ENCODE measurements at places on chromosomes 5 and 9.

- DNase-seq, result no peak
Measured at GRCh38 chr5:83957188-83957587, 236.5 kb upstream of the HAPLN1 start.

DNA sequence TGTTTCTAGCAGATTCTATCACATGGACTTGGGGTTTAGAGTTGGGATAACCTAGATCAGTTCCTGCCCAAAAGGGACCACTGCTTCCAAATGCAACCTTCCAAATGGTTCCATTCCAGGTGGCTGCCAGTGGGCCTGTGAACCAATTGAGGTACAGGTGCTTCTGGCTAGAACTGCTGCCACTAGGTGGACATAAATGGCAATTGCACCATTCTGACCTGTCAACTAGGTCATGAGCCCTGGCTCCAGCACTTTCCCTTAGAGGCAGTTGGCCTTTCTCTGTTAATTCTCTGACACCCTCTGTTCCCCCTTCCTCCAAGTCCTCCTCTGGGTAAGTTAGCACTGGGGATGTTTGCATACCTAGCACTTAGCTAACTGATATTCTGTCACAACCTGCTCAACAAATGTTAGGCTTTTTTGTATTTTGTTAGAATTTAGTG, 16.6 kb upstream of the HEMGN start:
- peak; percentile 51 for DNase-seq

DNA sequence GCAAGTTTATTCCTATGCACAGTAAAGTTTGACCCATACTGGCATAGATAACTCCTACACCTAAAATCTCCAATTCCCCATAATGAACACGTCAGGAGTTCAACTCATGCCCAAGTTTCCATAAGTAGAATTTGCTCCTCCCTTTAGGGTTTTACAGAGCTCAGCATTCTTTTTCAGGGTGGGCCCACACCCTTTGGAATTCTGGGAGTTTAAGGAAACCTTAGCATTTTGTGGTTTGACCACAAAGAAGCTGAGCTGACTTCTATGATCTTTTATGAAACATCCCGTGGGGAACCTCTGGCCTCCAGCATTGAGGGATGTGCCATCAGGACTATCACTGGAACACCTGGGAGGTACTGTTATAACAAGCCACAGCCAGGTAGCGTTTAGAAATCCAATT, 220.6 kb upstream of the MAP3K1 start:
- DNase-seq, result no peak

DNA sequence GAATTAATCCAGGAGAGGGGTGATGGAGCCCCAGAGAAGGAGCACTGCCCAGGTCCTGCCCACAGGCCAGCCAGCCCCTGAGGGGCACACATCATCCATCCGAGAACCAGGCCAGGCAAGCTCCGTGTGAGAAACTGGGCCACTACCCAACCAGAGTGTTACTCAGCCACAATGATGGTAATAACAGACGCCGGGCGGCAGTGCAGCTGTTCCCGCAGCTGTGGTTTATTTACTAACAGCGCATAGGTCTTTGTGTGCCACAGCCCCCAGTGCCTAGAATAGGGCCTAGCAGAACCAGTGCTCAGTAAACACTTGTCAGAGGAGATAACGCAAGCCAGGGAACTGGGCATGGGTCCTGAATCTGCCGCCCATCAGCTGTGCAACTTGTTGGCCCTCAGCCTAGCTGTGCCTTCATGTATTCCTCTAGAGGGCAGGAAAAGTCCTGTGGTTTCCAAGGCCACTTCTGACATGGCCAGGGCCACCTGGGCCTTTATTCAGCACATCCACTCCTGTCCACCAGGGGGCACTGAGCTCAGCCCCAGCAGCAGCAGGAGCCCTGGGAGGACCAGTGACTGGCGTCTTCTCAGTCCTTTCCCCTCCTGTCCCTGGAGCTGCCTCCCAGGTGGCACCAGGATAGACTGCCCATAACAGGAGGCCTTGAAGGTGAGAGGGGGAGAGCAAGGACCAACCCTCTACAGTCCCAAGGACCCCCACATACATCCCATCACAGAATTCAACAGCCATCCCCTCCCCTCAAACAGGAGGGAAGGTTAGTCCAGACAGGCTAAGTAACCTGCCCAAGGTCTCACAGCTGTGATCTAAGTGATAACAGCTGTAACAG, 2.1 kb downstream of the MXD3 start:
- peak; percentile 63 for DNase-seq

GRCh38 chr9:14731294-14731981, 8.9 kb upstream of the CER1 start:
- DNase-seq, result no peak

Measured in T47D (cell line).